CD4-positive, alpha-beta T cell treated with Interleukin-21 for 1 hour (primary cell): ENCODE measurements at places on chromosomes 1 and 21.
A peak's percentile ranks its signal among the peaks of the same experiment; 100 is the strongest.

DNA sequence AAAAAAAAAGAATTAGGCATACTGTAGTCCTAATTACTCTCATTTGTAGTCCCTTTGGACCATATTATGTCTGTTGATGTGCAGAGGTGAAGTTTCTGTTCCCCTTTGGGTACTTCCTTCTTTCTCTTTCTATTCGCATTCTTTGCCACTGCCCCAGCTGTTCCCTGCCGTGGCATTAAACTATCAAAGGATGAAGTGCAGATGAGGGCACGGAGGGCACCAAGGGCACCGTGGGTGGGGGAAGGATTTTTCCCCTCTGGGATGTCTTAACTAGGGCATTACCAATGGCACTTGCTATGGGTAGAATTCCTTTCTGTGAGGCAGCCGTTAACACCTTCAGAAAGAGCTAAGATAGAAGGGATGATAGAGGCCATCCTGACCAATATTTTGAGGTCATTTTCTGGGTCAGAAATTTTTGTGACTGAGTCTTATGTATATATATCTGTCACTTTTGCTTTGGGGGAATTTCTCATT, 4.9 kb upstream of the MAPKAPK2 start:
- DNase-seq = peak; percentile 21

- DNase-seq = no peak
Observed at GRCh38 chr1:101207891-101208290, 28.9 kb upstream of the S1PR1 start.

DNA sequence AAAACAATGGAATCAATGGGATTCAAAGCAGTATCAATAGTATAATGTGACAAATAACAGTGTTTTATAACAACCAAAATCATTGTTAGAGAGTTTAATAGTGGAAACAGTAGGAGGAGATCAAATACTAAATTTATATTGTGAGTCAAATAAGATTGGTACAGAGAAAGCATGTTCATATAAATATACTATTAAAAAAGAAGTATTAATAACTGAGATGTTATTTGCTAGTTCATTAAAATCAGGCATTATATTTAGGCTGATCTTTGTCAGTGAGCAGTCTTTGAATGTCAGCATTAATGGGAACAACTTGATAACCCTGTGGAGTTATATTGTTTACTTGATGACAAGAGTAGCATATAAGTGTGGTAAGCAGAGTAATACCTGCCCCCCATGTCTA, 30.6 kb downstream of the PRKAA2 start:
- no peak for DNase-seq

DNA sequence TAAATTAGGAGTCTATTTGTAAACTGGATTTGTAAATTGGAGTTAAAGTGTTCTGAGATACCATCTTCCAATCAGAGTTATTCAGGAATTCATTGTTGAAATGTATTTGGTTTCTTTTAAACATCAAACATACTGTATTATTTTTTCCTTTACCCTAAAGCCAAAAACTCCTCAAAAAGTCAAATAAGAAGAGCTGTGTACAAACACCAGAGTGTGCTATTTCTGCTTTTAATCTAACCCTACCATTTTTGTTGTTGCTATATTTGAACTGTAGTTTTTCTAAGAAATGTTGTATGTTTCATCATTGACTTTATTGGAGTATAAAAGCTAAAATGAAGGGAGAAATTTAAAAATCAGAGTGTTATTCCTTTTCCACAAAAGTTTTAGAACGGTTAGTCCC, 35.8 kb downstream of the SLC30A7 start:
- DNase-seq = no peak

- no peak for DNase-seq
Observed at GRCh38 chr1:203127666-203128430, at the start of gene ADORA1. TSS of gene ADORA1 (plus strand) at chr1:203127726. CDS start at chr1:203128842, 1,116 bp downstream.

DNA sequence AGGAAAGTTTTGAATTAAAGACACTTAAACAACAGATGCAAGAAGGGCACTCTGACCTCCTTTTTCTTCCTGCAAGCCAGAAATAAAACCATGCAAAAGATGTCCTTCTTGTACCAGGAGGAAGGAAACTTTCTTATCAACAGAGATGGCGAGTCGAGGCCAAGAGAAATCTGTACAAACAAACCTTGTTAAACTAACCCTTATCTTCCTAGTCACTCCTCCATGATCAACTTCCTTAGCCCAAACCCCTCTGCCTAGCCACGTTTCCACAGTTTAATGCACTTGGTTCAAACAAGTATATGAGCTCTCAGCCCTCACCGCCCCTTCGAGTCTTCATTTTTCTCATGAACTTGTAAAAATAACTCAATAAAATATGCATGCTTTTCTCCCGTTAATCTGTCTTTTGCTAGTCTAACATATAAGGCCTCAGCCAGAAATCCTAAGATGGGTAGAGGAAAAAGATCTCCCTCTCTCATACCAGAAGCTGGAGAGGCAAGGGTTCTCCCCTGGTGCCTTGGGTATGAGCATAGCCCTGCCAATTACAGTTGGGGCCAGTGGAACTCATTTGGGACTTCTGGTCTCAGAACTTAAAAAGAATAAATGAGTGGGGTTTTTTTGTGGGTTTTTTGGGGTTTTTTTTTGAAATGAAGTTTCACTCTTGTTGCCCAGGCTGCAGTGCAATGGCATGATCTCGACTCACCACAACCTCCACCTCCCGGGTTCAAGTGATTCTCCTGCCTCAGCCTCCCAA, 141.7 kb upstream of the SOD1 start:
- DNase-seq = no peak

GRCh38 chr1:63601061-63601460, 7.8 kb downstream of the PGM1 start:
- DNase-seq = no peak

DNA sequence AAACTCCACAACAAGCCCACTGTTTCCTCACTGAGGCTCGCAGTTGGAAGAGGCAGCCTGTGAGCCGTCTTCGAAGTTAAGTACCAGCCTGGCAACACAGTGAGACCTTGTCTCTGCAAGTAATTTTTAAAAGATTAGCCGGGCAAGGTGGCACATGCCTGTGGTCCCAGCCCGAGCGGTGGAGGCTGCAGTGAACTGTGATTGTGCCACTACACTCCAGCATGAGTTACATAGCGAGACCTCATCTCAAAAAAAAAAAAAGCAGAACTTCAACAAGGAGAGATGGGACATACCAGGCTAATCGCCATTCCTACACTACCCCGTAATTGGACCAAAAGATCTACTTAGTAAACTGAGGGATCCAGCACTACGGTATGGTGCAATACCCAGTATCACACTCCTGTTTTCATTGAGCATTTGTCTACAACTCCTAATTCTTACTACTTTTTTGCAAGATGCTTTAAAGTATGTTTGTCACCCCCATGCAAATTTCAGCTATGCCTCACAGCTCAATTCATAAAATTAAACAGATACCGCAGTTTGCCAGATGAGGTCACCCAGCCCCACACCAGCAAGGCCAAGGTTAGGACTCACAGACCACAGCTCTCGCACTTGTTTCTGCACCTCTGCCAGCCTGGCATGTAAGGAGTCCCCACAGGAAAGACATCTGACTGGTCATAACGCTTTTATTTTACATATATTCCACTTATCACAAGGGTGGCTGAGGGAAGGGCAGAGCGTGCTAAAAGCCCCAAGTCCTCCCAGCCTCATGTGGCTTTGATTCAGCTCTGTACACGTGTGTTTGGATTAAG, 21.0 kb downstream of the SDE2 start:
- DNase-seq = no peak

GRCh38 chr1:28173980-28174297, 2.6 kb downstream of the PTAFR start:
- no peak for DNase-seq

- DNase-seq = peak; percentile 68
Observed at GRCh38 chr1:156608981-156609380, 7.7 kb upstream of the GPATCH4 start.

- no peak for DNase-seq
Observed at GRCh38 chr1:71660411-71660810, 579.6 kb upstream of the ZRANB2 start.
